ENCODE measurements at places on chromosomes 1 and 21.
A peak's percentile ranks its signal among the peaks of the same experiment; 100 is the strongest.

DNA sequence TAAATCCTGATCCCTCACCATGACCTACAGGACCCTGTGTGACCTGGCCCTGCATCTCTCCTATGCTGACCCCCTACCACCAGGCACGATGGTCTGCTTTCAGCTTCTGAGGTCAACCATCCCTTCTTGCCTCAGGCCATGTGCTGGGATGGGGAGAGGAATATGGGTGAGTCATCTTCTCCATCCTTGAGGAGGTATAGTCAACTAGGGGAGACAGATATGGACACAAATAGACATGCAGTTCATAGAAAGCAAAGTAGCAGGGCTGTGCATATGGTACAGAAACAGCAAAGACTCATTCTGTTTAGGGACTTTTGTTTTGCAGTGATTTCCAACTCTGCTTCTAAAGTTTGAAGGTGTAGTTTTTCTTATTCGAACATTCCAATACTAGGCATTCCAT, 250.8 kb upstream of the FGGY start:
- ATAC-seq = no peak

DNA sequence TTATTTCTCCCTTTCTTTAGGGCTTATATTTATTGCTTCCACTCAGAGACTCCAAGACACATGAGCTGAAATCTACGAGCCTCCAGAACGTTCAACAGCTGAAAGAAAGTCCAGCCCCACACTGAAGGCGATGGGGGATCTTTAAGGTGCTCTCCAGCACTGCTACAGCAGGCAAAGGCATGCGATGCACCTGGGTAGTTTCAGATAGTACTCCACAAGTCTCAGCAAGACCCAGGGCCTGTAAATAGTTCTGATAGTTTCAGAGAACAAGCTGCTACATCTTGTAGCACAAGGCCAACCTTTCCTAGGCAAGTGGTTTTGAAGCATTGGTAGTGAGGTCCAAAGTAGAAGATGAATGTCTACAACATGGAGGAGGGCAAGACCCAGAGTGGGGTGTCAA, 2.2 kb upstream of the HSD3B1 start:
- no peak for ATAC-seq

GRCh38 chr1:54952950-54953718, 27.3 kb upstream of the TMEM61 start:
- no peak for ATAC-seq

DNA sequence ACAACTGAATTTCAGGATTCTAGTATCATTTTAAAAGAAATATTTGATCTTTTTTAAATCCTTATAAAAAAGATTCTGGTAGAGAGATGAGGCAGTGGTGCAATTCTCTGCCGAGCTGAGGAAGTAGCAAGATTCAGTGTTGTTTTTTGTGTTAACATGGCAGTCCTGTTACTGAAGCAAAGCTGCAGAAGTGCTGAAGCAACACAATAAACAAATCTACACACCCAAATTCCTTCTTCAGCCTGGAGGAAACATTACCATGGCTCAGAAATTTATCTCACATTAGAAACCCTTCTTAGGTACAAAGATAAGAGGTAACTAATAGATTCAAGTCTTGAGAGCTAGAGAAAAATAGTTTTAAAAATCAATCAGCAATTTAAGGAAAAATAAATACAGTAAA, 216.0 kb downstream of the DENND1B start:
- no peak for ATAC-seq

GRCh38 chr1:206498685-206499084, 8.6 kb upstream of the RASSF5 start:
- ATAC-seq = no peak

DNA sequence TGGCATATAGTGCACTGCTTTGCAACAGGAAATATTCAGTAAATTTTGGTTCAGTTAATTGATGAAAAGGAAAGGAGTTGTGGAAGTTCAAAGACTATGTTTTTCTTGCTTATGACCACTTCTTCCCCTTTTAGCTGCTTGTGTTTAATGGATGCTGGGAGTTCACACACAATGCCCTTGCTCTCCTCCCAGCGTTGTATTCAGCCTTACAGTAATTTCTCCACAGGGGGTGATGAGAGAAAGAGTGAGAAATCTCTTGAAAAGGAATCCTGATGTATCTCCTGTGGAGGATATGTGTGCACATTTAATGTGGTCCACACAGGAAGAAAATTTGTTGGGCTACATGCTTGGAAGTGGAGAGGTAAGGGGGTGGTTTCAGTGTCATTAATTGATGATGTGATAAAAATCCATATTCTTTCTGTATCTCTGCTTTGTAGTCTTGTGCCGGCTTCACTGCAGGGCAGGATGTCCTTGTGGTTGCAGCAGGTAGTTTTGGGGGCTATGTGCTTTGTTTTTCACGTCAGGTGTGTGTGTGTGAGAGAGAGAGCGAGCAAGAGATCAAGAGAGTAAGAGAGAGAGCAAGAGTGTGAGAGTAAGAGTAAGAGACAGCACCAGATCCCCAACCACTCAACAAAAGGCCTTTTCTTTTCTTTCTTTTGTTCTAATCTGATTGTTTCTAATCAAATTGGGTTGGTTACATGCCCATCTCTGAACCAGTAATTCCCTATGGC, 204.4 kb downstream of the RWDD3 start:
- no peak for ATAC-seq

- no peak for ATAC-seq
Observed at GRCh38 chr1:220803401-220804201, 16.9 kb downstream of the MTARC1 start.

- ATAC-seq = no peak
Observed at GRCh38 chr1:161973924-161974845, 49.5 kb downstream of the OLFML2B start.

GRCh38 chr1:22118291-22118992, 24.5 kb downstream of the WNT4 start:
- ATAC-seq = no peak

- peak; percentile 97 for ATAC-seq
Observed at GRCh38 chr1:19882111-19883071, at the start of gene OTUD3. OTUD3 (plus strand) TSS chr1:19882395; CDS start chr1:19882514, 119 bp downstream.

GRCh38 chr1:23040509-23040908, 21.2 kb downstream of the KDM1A start:
- ATAC-seq = no peak

- no peak for ATAC-seq
Observed at GRCh38 chr21:27802816-27803475, 836.1 kb upstream of the ADAMTS5 start.

GRCh38 chr1:31377364-31377863, 4.5 kb upstream of the FABP3 start:
- ATAC-seq = no peak

- ATAC-seq = no peak
Observed at GRCh38 chr1:174273190-174273589, 113.9 kb downstream of the RABGAP1L start.

GRCh38 chr1:207647671-207648333, 2.9 kb downstream of the CR1L start:
- ATAC-seq = no peak

All from activated T-helper 17 cell treated with anti-CD3 and anti-CD28 coated beads, Interleukin-2, amount 50 U/mL, for 72 hours (primary cell).